Activated CD8-positive, alpha-beta memory T cell treated with anti-CD3 and anti-CD28 coated beads for 1 hour (primary cell): ENCODE measurements at places on chromosomes 7 and 10.

GRCh38 chr10:13165177-13165576 is 3.8 kb downstream of the MCM10 start:
- no peak for DNase-seq

DNA sequence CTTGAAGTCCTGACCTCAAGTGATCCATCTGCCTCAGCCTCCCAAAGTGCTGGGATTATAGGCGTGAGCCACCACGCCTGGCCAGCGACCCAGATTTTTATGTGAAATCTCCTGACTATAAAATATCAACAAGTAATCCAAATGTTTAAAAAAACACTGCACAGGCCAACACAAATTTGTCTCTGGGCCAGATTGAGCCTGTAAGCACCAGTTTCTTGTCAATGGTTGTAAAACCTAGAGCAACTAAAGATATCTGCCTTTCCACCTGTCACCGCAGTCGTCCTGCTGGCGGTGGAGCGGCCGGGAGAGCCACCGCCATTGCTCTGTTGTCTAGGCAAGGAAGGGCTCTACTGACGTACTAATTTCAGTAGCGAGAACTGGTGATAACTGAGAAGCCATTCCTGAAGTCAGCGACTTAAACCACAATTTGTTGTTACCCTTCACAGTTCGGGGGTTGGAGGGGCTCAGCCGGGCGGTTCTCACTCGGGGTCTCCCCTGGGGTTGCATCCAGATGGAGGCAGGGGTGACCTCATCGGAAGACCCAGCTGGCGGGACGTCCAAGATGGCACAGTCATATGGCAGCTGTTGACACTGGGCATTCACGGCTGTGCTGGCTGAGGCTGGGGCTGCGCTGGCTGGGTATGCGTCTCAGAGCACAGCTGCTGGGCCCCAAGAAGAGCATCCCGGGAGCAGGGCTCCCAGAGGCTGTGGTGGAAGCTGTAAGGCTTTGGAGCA is 55.2 kb upstream of the PDGFA start:
- DNase-seq = no peak

- DNase-seq = no peak
Measured at GRCh38 chr7:105773030-105773460, 103.4 kb downstream of the ATXN7L1 start.

- DNase-seq = no peak
Measured at GRCh38 chr10:109282510-109282909, 640.8 kb downstream of the XPNPEP1 start.

GRCh38 chr7:105001652-105002184 is 12.3 kb upstream of the KMT2E start:
- no peak for DNase-seq

DNA sequence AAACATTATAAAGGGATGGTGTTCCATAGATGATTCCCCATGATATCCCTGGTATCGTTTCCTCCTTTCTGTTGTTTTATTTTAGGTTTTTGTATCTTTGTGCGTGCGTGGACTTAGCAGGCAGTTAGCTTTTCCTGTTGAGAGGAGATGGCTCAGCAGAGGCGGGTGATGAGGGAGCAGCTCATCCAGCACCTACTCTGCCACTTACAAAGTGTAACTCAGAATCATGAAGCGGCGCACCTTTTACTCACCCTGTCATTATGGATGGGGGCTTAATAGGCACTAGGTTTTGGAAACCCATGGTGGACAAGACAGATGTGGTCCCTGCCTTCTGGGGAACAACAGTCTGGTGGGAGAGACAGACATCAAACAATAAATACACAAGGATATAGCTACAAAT is 17.1 kb downstream of the FAM241B start:
- DNase-seq = no peak

GRCh38 chr7:147579148-147579547 is 1011.4 kb upstream of the C7orf33 start:
- no peak for DNase-seq

GRCh38 chr7:151378011-151378410 is 31.8 kb downstream of the WDR86 start:
- DNase-seq = no peak

DNA sequence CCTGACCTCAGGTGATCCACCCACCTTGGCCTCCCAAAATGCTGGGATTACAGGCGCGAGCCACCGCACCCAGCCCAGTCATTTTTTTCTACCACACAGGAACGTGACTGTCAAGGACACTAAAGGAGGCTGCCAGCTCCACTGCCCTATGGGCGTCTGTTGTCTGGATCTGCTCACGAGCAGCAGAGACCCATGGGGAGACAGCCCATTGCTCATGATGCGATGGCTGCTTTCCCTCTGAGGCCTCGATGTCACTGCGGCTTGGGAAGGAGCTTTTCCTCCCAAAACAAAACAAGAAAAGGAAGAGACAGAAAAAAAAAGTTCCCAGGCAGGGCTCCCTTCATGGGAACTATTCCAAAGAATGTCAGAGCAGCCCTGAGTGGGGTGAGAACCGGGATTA is 70.5 kb downstream of the DENND2A start:
- no peak for DNase-seq

DNA sequence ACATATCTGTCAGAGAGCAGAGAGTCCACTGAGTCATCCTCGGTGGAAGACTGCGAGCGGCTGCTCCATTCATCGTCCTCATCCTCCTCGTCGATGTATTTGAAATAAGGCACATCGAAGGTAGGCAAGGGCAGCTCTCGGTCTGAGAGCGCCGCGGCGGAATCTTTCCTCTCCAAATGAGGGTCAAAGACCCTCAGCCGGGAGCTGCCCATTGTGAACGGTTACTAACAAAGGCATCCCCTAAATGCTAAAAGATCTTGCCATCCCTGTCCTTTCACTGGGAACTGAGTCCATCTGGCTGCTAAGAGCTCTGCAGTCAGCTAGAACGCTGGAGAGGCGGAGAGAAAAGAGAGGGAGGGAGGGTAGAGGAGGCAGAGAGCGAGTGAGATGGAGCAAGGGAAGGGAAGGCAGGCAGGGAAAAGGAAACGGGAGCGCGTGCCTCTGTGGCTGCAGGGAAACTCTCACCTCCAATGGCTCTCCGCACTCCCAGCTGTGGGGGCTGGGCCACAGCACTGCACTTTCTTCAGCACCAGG is 163.4 kb downstream of the RAPGEF5 start:
- DNase-seq = no peak

DNA sequence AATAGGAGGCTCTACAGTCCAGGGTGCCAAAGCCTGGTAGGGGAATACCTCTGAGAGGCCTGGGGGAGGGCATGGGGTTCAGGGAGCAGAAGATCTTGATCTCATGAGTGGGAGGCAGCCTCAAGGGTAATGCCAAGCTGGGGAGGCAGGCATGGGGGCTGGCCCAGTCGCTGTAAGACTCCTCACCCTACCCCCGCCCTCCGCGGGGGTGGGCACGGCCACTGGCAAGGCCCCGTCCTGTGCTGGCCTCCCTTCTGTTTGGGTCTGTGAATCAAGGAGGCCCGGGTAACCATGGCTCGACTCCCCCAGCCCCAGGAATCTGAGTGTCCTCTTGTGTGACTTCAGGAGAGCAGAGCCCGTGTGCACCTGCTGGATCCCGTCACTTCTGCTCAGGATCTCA is 473.9 kb downstream of the PLXNA4 start:
- no peak for DNase-seq

GRCh38 chr10:101939729-101940128 is 96.1 kb upstream of the KCNIP2 start:
- DNase-seq = no peak
